ENCODE measurements at places on chromosomes 1 and 21. TPM values are rescaled to one million over a fixed set of nuclear protein-coding genes. Genes with fewer than 3 reads are reported as not detected.

- ATAC-seq, result no peak
Observed at GRCh38 chr21:27372381-27372780, 405.5 kb upstream of the ADAMTS5 start.

- ATAC-seq, result no peak
Observed at GRCh38 chr21:16563795-16564194, 834.0 kb downstream of the USP25 start.

- no peak for ATAC-seq
Observed at GRCh38 chr1:69898403-69898947, 306.9 kb downstream of the LRRC40 start.

DNA sequence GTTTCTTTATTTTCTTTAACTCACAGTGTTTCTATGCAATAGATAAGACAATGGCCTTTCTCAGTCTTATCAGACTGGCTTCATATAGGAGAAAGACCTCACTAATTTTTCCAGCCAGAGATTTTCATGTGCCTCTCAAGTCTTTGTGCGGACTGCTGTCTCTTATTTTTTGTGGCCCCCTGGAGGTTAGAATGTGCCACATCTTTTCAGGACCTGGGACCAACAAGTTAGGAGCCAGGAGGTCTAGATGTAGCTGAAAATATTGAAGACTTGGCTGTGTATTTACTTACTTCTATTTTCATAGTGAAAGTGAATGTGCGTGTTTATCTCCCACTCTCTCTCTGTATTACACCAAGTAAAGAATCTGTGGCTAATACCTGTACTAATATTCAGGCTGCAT is 42.1 kb upstream of the CFHR3 start:
- ATAC-seq, result no peak

The FLG2 gene
- total RNA-seq, result not detected

The KIF2C gene
- 15.2 TPM for total RNA-seq

All from esophagus mucosa (tissue), 1 donor.